ENCODE measurements at places on chromosomes 12 and 14. TPM values are rescaled to one million over a fixed set of nuclear protein-coding genes. Genes with fewer than 3 reads are reported as not detected.

The SSTR1 gene
- not detected for total RNA-seq

The TSPAN9 gene
- total RNA-seq: 13.2 TPM

GRCh38 chr12:12024911-12025682 lies 45.6 kb upstream of the BCL2L14 start:
- no peak for DNase-seq

GRCh38 chr12:65123435-65124063 lies 2.4 kb upstream of the WIF1 start:
- no peak for DNase-seq

DNA sequence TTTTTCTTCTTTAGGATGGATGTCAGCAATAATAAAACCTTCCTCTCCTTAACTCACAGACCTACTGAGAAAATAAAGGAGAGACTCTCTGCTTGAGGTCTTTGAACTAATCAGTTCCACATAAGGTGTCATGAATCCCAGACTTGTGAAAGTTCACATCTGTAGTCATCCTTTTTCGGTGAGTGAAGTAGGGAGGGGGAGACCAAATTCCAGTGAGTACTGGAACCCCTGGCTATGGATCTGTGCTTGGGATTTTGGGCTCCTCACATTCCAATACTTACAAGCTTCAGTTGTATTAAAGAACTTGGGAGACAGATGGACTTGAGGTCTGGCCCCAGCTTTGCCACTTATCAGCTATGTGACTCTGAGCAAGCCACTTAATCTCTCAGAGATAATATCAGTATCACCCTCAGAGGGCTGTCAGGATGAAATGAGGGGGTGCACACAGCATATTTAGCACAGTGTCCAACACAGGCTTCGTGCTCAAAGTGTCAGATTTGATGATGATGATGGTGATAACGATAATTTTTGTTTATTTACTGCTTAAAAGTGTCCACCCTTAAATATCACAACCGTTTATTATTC lies 34.8 kb upstream of the APPL2 start:
- DNase-seq: no peak

GRCh38 chr12:79566452-79567174 lies 124.2 kb downstream of the PAWR start:
- DNase-seq: no peak

DNA sequence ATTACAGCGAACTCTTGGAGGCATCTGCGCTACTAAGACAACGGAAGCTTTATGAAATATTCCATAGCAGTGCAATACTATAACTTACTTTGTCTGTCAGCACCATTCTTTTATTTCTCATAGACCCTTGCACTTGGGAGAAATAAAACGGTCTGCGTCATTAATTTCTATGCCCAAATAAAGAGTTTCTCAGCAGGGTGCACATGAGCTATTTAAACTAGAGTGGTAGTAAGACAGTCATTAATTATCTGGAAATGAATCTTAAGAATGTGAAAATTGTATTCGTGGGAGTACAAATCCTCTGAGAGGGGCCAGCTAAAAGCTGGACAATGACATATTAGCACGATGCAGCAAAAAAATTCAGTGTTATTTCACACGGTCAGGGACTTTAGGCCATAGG lies 903.4 kb upstream of the FOXG1 start:
- DNase-seq: no peak

DNA sequence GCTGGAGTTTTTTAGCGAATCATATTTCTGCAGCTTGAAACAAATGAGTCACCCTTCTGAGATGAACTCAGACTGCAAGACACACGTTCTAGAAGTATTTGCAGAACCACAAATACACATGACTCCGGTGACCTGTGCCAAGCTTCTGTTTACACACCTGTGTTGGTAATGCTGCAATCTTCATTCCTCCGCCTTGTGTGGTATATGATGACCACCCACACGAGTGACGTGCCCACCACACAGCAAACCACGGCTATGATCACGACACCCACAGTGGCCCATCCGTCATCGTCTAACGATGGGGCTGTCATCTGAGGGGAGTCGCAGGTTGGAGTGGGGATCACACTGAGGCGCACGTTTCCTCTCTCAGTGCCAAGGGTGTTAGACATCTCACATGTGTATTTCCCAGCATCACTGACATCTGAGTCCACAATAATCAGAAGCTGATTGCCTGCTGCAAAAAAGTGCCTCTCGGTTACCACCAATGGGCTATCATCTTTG lies 43.0 kb downstream of the LRIG3 start:
- DNase-seq: no peak
